T1000 (cell line): ENCODE measurements at places on chromosomes 7 and 10.

GRCh38 chr10:95988702-95989101, 54.7 kb upstream of the CCNJ start:
- no peak for DNase-seq

DNA sequence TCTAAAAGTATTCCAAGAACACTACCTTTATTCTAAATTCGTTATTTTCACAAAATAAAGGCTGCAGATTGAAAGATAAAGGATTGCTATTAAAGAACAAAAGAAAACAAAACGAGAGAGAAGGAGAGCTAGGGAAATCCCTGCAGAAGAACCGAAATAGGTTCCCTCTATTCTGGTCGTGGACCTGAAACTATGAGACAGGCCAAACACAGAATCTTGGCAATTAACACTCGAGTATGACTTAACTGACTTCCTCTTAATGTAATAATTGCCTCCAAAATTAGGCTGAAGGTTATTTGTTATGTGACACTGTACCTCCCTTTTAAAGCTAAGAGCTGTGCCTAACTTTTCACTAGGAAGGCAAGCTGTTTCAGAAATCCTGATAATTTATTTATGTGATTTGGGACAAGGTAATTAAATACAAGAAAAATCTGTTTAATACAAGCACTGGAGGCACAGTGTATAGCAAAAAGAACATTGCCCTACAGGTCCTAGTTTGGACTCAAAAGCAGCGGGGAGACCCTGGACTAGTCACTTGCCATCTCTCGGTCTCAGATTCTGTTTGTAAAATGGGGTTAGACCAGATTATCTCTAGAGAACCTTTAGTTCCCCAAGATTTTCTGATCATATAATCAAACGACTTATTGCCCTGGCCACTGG, 11.6 kb downstream of the NAMPT start:
- no peak for DNase-seq

GRCh38 chr7:107201795-107202450, 33.1 kb downstream of the HBP1 start:
- no peak for DNase-seq

- DNase-seq, result no peak
These were observed 68.0 kb downstream of the MRC1 start for GRCh38 chr10:17877121-17877520.

DNA sequence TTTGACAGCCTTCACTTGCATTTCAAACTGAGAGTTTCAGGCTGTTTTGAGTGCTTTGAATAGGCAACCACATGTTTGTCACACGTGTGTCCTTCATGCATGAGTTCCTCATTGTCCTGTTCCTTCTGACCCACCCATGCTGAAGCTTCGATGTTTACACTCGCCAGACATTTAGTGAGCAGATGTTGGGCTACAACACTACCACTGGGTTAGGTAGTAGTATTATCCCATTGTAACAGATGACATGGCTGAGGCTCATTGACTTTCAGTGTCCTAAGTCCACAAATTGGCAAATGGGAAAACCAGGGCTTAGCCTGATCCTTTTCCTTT, 456.1 kb downstream of the PHTF2 start:
- DNase-seq, result no peak

GRCh38 chr7:3927446-3928110, 626.5 kb downstream of the SDK1 start:
- no peak for DNase-seq

GRCh38 chr10:125473143-125473793, 209.7 kb downstream of the TEX36 start:
- no peak for DNase-seq

DNA sequence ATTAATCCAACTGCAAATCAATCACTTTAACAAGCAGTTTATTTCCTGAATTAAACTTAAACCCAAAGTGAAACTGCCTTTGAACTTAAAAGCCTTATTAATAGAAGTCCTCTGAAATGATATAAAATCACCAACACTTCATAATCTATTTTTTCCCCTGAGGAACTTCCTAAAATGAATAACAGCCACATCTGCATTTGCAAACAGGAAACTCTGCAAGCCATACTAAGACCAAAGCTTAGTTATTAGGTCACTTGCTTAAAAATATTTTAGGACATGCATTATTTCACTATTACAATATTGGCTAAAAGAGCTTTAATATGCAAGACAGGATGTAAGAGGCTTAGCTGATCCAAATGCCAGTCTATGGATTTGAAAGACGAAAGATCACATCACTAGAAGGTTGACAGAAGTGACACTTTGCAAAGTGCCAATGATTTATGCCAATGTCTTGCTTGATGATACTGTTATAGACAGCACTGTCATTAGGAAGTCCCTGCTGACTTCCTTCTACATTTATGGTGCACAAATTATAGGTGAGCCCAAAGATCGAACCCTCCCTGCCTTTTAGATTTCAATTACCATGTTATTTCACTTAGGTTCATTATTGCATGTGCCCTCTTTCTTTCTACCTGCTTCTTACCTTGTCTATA, 99.9 kb upstream of the SKAP2 start:
- no peak for DNase-seq

- no peak for DNase-seq
These were observed 238.1 kb upstream of the BMPER start for GRCh38 chr7:33667196-33667595.

DNA sequence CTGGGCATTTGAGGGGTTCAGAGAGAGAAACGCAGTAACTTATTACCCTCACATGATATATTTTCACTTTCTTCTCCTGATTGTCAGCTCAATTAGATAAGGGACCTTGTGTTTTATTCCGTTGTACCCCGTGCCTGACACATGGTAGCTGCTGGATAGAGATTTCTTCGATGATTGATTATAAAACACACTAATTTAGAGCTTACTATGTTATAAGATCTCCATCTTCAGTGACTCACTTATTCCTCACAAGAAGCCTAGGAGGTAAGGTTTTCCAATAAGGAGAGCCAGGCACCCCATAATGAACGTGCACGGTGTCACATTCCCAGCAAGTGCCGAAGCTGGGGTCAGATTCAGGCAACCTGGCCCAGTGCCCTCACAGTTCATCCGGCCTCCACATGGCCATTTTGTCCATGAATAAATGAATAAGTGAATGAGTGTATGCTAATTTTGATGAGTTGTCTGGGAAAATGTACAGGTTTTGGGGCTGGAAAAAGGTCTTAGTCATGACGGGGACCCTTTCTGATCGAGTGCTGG, 138.1 kb upstream of the CDCA7L start:
- DNase-seq, result peak; percentile 32

DNA sequence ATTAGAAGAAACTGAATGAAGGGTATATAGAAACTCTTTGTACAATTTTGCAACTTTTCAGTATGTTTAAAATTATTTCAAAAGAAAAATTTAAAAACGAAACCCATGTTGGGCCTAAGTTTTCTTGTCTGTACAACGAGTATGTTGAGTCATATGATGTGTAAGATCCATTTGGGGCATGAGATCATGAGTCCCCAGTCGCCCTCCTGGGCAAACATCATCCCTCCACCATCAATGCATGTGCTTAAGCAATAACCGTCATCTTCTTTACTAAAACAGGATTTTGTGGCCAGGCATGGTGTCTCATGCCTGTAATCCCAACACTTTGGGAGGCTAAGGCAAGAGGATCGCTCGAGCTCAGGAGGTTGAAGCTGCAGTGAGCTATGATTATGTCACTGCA, 54.2 kb upstream of the CDCA7L start:
- no peak for DNase-seq

GRCh38 chr7:77565917-77566316, 28.8 kb downstream of the PTPN12 start:
- DNase-seq, result no peak

- no peak for DNase-seq
These were observed 26.6 kb downstream of the TBXAS1 start for GRCh38 chr7:139855498-139856270.

- no peak for DNase-seq
These were observed 4.1 kb downstream of the PPIF start for GRCh38 chr10:79351332-79351731.

DNA sequence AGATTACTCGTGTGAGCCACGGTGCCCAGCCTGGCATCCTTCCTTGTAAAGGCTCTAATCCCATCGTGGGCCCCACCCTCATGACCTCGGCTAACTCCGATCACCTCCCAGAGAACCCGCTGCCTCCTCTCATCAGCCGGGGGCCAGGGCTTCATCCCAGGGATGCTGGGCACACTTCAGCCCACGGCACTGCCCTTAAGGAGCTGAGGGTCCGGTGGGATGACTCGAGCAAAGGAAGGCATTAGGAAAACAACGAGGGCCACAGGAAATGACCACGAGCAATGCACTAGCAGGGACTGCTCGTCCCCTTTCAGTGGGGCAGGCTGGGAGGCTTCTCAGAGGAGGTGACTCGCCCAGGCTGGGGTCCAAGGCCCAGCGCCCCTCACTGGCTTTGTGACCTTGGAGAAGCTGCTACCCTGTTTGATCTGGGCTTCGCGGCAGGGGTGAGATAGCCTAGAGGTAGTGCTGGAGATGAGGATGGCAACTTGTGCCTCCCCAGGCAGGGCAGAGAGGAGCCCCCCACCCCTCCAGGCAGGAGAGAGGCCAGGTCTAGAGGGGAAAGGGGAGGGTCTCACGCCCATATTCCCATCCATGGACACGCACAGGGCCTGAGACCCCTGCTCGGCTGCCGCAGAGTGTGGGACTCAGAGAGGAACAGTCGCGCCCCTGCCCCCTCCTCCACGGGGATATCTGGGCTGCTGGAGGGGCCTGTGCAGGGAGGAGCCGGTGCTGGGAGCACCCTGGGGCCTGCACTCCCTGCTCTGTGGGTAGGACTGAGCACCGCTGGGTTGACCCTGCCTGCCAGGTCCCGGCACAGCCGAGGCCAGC, 26.8 kb downstream of the ELFN1 start:
- DNase-seq, result no peak

- DNase-seq, result no peak
These were observed 121.7 kb downstream of the MACC1 start for GRCh38 chr7:20095436-20095835.

GRCh38 chr10:5492929-5493576, 6.3 kb downstream of the CALML5 start:
- no peak for DNase-seq

DNA sequence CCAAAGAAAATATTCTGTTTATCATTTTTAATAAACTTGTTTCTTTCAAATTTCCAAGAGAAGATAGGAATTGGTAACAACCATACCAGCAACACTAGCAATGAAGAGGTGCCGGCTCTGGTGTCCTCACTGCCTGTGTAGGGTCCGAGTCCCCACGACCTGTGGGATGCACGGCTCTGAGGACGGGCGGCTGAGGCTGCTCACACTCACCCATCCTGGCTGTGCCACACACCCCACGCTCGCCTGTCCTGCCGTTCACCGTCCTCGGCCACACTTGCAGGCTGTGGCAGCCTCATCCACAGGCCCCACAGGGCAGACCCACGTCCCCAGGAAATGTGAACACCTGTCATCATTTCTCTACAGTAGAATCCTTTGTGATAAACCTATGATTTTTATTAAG, 48.2 kb upstream of the DPYSL4 start:
- no peak for DNase-seq

DNA sequence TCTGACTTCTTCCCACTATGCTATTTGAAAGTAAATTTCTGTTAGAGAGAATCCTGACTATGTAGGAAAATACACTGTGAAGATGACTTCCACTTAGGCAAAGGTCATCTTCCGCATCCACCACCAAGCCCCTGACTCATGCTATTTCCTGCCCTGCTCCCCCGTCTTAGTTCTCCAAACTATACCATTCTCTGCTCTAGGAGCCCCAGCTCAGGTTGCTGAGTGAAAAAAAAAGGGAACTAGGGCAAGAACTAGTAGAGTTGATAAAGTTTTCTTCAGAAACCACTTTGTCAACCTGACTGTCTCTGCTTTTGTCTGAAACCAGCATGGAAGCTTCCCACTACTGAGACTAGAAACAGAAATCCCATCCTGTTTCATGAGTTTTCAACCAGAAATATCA, 96.9 kb downstream of the EVX1 start:
- DNase-seq, result no peak

DNA sequence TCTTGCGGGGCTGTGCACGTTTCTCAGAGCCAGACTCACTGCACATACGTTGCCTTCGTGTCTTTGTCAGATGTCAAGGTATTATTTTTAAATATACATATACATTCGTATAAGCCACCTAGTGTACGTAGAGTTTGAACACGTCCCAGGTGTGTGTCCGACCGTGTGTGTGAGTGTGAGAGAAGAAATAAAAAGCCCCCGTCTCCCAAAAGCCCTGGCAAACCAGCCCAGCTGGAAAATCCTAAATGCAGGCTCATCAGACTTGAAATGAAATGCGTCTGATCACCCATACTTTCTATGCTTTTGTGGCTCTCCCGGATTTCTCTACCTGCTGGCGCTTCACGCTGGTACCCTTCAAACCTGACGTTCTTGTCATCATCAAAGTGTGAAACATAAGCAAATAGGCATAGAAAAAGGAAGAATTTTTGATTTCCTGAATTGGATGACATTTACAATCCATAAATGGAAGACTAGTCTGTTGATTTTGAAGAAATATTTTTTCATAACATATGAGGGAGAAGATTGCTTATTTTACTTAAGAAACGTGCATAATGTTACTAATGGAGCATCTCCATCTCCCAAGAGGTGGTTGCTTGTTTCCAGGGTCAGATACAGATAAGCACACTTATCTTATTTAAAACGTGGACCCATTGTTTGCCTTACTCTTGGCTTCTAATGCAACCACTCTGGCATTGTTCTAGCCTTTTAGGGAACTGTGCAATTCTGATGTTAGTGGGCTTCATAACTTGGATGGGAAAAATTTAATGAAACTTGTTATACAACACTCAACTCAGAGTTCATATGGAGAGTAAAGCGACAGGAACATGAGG, 971 bp downstream of the PRKG1 start:
- DNase-seq, result no peak

GRCh38 chr10:43089519-43089918, 12.7 kb downstream of the RET start:
- DNase-seq, result no peak

DNA sequence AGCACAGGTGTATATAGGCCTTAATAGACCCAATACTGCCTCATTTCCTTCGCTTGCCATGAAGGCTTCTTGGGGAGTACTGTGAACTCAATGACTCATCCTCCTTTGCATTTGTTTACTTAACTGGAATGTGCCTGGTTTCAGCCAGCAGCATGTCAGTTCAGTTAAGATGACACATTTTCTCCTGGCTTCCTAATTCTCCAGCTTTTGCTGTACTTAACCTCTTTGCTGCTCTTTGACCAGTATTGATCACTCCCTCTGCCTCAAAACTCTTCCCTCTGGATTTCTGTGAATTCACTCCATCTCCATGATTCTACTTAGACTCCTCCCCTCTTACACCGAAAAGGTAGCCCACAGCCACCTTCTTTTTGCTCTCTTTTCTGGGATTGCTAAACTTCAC, 135.7 kb downstream of the MAGI2 start:
- DNase-seq, result peak; percentile 18

DNA sequence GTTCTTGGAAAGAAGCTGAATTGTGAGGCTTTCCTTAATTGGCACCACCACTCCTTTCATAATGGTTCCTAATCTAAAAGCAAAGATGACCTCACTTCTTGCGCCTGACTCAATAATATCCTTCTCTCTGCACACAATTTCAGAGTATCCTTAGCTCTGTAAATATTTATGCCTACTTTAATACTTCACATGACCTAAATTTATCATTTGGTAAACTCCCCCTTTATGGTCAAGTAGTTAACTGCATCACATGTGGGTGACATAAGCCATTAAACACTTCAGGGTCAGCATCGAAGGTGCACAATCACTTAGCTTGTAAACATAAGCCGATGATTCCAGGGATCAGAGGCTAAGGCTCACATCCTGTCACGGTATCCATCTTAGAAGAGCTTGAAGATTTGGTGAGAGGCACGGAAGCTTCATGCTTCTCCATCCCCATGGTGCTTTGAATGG, 7.3 kb upstream of the RHOBTB1 start:
- no peak for DNase-seq

- no peak for DNase-seq
These were observed 138.3 kb upstream of the HABP2 start for GRCh38 chr10:113414543-113414942.

GRCh38 chr7:13077466-13077865, 390.0 kb downstream of the ARL4A start:
- DNase-seq, result no peak
